ENCODE measurements at places on chromosomes 5 and 9.

DNA sequence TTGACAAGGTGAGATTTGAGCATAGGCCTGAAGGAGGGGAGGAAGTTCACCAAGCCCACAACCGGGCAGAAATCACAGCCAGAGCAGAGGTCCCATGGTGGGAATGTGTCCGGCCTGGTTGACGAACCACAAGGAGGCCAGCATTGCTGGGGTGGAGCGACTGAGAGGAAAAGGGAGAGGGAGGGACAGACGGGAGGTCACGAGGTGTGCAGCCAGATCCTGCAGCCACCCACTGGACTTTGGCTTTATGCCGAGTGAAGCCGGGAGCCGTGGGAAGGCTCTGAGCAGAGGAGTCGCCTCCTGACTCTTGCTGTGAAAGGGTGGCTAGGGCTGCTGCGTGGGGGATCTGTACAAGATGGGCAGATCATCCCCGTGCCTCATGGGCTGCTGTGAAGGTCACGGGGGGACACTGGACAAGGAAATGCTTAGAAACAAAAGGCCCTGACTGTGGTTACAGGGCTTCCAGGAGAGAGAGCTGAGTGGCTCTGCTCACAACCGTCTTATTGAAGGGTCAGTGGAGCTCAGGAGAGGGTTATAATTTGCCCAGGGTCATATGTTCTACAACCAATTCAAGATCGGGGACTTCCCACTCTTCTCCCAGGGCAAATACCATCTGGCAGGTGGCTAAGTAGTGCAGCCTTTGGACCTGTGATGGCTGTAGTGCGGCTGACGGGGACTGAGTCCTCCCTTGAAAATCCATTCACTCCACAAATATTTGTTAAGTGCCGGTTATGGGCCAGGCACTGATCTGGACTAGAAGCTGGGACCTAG is 15.6 kb upstream of the CD74 start:
- DNase-seq = no peak

- DNase-seq = no peak
Observed at GRCh38 chr5:87076411-87076810, 191.3 kb upstream of the RASA1 start.

DNA sequence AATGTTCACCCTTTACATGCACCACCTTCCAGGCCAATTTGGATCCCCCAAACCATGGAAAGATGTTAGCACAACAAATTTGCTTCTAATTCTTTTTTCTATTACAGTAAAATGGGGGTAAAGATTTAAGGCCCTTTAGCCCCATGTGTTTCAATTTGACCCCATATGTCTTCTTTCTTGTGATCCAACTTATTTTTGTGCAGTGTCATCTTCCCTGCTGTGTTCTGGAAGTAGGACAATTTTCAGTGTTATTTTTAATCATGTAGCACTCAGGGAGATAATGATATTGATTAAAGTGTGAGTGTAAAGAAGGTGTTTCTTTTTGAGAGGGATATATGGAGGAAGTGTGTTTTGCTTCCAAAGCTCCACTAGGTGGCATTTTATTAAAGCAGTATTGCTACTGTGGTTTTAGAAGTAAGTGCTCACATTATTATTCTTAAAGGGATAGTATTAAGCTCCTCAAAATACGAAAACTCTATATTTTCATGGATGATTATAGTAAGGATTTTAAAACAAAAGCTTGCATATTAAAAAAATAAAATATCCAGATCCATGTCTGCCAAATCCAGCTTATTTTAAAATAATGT is 118.7 kb upstream of the ATP10B start:
- DNase-seq = peak; percentile 34

- no peak for DNase-seq
Observed at GRCh38 chr5:174187001-174187400, 141.5 kb downstream of the NSG2 start.

GRCh38 chr5:172640822-172641358 is at the start of gene NEURL1B:
Gene NEURL1B, plus strand, starts transcription at chr5:172641263. Its CDS starts 144 bp downstream, at chr5:172641407.
- DNase-seq = no peak

DNA sequence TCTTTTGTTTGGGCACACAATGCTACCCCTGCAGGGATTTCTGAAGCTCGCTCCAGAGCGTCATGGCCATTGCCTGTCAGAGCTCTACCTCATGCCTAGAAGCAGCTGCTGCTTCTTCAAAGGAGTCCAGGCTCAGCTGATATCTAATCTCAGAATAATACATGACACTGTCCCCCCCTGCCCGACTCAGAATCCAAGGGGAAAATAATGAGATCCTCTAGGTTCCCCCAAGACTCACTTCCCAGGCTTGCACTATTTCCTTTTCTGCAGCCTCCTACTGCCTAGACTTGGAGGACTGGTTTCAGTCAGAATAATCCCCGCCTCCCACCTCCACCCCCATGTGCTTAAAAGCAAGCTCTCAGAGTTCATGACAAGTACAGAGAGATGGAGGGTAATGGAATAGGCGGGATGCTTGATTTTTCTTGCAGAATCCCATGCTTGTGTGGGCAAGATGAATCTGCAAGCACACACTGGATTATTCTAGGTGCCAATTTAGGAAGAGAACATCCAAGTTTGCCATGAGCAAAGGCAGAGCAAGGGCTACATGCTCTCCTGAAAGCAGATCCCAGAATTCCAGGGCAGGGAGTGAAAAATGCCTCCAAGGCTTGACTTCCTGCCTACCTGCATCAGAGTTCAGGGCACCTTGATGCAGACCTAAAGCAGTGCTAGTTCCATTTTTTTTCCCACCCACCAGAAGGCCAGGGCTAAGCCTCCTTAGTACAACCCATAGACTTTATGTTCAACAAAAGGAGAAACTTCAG is 97.4 kb upstream of the IFNK start:
- DNase-seq = no peak

GRCh38 chr9:137310189-137311052 is 8.3 kb upstream of the NRARP start:
- no peak for DNase-seq

GRCh38 chr5:148860599-148860998 is 34.2 kb downstream of the ADRB2 start:
- no peak for DNase-seq

GRCh38 chr9:107684224-107684623 is 194.7 kb upstream of the KLF4 start:
- no peak for DNase-seq

- DNase-seq = no peak
Observed at GRCh38 chr9:38227656-38228055, 158.6 kb upstream of the SHB start.

- DNase-seq = no peak
Observed at GRCh38 chr9:135835131-135835530, 72.2 kb downstream of the CAMSAP1 start.

GRCh38 chr5:58231041-58231440 is 228.8 kb downstream of the PLK2 start:
- DNase-seq = no peak

DNA sequence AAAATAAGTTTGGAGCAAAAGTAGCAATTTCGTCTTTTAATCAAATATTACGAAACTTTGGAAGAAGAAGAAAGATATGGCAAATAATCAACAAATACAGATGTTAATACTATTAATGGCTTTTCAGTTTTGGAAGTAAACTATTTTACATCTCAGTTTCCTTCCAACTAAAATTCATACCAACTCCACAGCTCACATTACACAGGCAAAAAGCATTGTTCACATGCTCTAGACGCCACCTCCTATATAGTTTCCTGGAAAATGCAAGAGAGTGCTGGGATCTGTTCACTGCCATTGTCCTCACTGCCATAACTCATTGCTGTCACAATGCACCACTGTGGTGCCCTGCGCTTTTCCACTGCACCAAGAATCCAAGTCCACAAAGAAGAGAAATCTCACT is 149.0 kb upstream of the FTMT start:
- no peak for DNase-seq

GRCh38 chr9:129416821-129417539 is 203.9 kb downstream of the C9orf50 start:
- no peak for DNase-seq

GRCh38 chr9:135147474-135147805 is 60.0 kb downstream of the OLFM1 start:
- no peak for DNase-seq

DNA sequence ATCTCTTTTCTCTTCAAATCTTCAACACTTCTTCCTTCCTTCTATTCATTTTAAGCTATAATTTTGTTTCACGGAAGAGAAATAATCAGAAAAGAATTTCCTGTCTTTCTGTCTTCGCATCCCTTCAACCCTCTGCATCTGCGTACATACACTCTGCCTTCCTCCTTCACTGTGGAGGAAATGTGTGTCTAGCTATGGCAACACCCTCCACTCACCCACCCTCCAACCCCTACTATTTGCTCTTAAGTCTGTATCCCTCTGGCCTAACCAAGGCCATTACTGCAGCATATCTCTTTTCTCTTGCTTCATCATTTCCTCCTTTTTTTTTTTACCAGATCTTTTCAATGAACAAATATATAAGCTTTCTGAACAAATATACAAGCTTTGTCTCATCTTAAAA is 105.7 kb upstream of the NUDT12 start:
- no peak for DNase-seq

DNA sequence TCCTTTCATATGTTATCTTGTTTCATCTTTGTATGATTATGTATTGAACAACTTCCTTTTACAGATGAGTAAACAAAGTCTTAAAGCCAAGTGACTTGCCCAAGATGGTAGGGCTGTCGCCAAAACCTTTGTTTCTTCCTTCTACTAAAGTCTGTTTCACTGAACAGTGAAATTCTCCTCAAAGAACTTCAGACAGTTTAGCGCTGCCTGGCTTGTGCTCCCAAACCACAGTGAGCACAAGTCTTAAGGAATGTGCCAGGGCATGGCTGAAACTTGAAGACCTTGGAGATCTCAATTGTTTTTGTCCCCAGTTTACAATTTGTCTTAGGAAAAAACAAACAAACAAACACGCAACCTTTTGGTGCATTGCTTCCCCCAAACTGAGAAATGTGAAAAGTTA is 273.5 kb downstream of the CRB2 start:
- DNase-seq = no peak

DNA sequence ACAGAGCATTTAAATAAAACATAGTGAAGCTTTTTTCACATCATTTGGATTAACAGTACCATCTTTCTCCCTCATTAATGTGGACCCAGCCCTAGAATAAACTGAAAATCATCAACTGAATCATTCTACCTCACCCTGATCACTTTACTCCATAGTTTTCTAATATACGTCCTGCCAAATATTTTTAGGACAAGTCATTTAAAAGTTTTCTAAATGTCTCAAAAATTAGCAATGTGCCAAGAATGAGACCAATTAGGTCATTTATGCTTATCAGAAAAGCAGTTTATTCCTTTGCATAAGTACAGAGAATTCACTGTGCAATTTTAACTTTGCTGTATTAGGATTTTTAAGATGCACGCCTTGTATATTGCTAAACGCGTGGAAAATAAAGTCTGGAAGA is 284.4 kb downstream of the PIK3R1 start:
- DNase-seq = no peak

DNA sequence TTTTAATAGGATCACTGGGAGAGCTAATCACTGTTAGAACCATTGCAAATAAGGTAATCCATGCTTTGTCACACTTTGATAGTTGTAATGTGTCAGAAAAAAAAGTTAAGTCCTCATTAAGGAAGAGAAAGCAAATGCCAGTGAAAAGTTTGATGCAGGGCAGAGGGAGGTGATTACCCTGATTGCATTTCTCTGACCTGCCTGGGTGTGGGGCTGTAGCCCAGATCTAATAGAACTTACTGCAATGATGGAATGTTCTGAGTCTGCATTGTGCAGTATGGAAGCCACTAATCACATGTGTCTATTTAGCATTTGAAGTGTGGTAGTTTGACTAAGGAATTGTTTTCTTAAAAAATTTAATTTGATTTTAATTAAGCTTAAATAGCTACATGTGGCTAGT is 202.7 kb downstream of the ATP10B start:
- DNase-seq = peak; percentile 6

- no peak for DNase-seq
Observed at GRCh38 chr5:35312267-35312666, 82.0 kb upstream of the PRLR start.

DNA sequence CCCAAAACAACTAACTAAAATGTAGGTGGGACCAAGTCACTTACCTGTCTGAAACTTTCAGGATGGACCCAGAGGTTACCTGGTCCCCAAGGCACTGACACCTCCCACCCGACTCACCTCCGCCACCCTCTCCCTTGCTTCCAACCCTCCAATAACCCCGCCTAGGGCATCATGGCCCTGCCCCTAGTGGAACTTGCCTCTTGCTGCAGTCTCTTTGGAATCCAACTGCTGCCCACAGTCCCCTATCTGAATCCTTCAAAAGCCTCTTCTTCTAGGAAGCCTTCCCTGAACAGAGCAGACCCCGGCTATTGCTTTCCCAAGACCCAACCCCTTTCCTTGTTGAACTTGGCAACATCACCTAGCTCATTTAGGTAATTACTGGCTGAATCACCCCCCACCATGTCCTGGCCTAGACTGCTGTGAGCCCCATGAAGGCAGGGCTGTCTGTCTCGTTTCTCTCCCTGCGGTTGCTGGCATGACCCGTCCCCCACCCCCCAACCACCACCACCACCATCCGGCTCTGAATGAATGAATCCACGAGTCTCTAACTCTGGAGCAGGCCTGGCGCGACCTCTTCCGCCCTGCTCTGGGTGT is 9.4 kb downstream of the CRB2 start:
- no peak for DNase-seq

Measured in NCI-H2081 treated with DMSO at 0.1 percent for 48 hours (cell line).